ENCODE measurements at places on chromosomes 7 and 10.
A peak's percentile ranks its signal among the peaks of the same experiment; 100 is the strongest.

DNA sequence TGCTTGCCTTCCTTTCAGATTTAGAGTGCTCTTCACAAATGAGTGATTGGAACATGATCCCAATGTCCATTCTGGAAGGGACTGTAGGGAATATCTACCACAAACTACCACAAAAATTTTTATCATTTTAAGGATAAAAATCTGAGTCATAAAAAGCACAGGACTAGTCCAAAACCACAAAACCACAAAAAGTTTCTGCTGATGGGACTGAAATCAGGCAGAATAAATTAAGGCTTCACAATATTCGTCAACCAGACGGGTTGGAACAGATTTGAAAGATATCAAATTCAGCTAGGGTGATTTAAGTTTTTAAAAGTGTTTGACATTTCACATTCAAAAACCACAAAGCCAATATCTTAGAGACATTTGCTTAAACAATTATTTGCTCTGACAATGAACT lies 100.1 kb upstream of the PTN start:
- no peak for DNase-seq

GRCh38 chr7:46604241-46604661 lies 683.2 kb upstream of the IGFBP3 start:
- DNase-seq, result no peak

DNA sequence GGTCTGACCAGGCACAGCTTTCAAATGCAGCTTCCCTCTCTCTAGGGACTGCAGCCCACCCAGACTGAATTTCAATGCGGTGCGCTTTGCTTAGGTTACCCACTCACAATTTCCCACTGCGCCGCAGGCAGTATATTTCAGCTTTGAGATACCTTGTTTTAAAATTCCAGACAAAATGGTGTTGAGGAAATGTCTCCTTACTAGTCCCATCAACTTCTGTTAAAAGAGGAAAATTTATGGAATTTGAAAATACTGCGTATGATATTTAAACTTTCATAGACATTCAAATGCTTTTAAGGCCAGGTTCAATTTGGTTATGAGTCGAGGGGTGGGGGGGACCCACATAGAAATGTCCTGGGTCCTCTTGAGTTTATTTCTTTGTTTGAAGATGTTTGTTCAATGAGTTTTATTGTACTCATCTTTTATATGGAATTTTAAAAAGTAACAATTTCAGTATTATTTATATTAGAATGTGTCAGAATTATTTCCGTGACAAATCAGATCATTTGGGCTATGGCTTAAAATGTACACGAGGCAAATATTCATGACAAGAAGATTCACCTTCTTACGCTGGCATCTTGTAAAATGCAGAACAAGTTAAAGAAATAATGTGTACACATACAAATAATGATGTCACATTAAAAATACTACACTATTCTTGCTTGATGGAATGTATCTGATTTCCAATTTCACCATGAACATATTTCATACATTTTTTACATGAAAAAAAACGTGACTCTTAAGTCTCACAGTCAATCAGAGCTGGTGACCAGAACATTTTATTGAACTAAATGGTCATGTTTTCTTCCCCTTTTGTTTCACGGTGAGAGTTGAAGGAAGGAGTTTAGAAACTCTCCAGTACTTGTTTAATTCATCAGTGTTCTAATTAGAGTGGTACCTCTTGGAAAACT lies 1.3 kb downstream of the IKZF1 start:
- peak; percentile 56 for DNase-seq

DNA sequence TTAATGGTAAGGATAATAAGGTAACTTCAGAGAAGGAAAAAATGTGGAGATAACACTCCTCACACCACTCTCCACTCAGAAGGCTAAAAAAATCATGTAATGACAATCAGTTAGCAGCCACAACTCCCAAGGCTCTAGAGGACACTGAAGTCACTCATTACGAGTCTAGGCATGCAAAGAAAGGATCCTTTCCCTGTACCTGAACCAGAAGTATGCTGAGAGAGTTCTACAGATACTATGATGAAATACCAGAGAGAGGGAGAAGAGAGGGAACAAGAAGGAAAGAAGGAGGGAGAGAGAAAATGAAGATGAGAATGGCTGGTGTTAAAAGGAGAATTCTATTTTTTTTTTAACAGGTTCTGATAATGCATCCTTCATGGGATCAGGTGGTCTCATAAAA lies 224.3 kb upstream of the PLXNA4 start:
- no peak for DNase-seq

GRCh38 chr10:48895803-48896195 lies 43.8 kb downstream of the LRRC18 start:
- no peak for DNase-seq

DNA sequence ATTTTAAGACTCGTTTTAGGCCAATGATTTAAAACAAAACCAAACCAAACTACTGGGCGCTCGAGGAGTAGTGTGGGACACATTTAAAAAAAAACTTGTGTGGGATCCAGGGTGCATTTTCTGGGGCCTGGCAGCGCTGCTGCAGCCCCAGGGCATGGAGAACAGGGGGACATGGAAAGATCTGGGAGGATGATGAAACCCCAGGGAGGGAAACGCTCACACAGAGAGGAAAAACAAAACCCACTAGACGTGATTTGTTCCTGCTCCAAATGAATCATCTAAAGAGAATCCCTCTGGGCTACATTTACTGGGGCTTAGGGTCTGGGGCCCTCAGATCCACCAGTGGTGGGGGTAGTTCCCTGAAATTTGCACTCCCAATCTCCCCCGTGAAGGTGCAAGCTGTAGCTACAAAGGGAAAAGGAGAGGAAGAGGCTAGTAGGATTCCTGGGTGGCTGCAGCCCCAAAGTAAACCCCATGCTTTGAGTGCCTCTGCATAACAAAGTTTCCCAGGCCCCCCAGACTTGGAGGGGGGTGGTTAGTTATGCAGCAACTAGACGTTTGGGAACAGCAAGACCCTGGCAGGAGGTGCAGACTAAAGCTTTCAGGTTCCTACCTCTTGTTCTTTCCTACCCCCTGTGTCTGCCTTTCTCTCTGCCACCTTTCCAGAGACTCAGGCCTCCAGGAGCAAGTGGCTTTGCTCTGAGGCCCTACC lies 14.5 kb upstream of the HOXA13 start:
- no peak for DNase-seq

GRCh38 chr10:124225467-124226270 lies 132.3 kb upstream of the CHST15 start:
- DNase-seq, result no peak

- no peak for DNase-seq
Observed at GRCh38 chr10:93746844-93747284, 10.9 kb upstream of the LGI1 start.

- no peak for DNase-seq
Observed at GRCh38 chr7:70744492-70744891, 387.5 kb upstream of the GALNT17 start.

- no peak for DNase-seq
Observed at GRCh38 chr7:45387837-45388236, 186.3 kb upstream of the ADCY1 start.

- DNase-seq, result peak; percentile 14
Observed at GRCh38 chr7:30433082-30433481, 45.5 kb downstream of the NOD1 start.

Data from OCI-M1 (cell line).